KG1 (cell line): ENCODE measurements at places on chromosomes 6 and 20.

DNA sequence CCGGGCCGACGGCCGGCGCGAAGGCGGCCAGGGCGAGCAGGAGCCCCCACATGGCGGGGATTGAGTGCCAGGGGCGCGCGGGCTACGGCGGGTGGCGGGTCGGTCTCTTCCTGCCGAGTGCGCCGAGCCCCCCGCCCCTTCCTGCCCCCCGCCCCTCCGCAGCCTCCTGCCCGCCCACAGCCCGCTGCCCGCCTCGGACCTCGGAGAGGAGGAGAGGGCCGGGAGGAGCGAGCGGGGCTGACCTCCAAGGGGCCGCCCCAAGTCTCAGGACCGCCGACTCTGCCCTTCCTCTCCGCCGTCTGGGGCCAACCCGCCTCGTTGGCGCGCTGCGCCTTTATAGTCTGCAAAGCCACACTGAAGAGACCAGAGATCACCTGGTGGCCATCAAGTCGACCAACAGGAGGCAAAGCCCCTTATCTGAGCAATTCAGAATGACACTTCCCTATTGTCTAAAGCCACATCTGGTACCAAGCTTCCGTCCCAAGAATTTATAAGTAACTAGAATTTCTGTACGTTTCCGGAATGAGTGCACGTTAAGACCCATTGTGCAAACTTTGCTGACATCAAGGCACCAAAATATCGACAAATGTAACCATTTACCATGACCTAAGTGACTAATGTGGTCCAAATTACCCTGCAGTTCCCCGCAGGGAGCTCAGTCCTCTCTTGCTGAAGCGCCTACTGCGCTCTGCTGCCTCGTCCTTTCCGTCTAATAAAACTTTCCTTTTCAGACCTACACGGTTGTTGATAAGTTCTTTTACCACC lies at the start of gene CPXM1:
Gene CPXM1 (minus strand): TSS at position 107 of the 765 bp plus-strand sequence. CDS start 55 bp downstream, at position 52.
- DNase-seq: peak; percentile 90

DNA sequence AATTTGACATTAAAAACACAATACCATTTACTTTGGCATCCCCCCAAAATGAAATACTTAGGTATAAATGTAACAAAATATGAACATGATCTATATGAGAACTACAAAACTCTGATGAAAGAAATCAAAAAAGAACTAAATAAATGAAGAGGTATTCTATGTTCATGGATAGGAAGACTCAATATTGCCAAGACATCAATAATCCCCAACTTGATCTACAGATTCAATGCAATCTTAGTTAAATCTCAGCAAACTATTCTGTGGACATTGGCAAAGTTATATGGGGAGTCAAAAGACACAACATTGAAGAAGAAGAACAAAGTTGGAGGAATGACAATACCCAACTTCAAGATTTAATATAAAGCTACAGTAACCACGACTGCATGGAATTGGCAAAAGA lies 145.2 kb upstream of the HEY2 start:
- DNase-seq: no peak

GRCh38 chr20:20248620-20249200 lies 119.2 kb upstream of the INSM1 start:
- no peak for DNase-seq

GRCh38 chr20:62762376-62762775 lies 33.9 kb upstream of the MRGBP start:
- no peak for DNase-seq

- DNase-seq: no peak
These were observed 45.5 kb downstream of the TRAM2 start for GRCh38 chr6:52531396-52531795.

- no peak for DNase-seq
These were observed 109.7 kb downstream of the BANF2 start for GRCh38 chr20:17809362-17810061.

GRCh38 chr6:77425216-77425615 lies 38.1 kb downstream of the HTR1B start:
- no peak for DNase-seq

- DNase-seq: no peak
These were observed 1.5 kb downstream of the SIRPA start for GRCh38 chr20:1896484-1897258.

GRCh38 chr6:133467982-133468380 lies 226.8 kb downstream of the EYA4 start:
- DNase-seq: no peak

DNA sequence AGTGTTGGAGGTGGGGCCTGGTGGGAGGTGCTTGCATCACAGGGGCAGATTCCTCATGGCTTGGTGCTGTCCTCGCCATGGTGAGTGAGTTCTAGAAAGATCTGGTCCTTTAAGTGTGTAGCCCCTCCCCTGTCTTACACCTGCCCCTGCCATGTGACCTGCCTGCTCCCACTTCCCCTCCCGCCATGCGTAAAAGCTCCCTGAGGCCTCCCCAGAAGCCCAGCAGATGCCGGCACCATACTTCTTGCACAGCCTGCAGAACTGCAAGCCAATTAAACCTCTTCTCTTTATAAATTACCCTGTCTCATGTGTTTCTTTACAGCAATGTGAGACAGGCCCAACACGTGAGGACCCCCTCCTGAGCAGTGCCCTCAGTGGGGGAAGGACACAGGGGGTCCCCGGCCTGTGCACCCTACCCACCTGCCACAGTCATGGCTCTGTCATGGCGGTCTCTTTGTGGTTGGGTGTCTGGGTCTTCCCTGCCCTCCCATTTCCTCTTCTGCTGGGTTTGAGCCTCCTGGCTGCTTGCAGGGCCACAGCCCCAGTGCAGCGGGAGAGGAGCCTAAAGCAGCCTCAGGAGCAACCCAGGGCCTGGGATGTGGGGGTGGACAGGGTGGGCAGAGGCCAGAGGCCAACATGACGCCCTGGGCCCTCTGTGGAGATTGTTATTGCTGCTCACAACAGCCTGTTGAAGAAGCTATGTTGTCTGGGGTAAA lies 87.2 kb upstream of the QKI start:
- no peak for DNase-seq

DNA sequence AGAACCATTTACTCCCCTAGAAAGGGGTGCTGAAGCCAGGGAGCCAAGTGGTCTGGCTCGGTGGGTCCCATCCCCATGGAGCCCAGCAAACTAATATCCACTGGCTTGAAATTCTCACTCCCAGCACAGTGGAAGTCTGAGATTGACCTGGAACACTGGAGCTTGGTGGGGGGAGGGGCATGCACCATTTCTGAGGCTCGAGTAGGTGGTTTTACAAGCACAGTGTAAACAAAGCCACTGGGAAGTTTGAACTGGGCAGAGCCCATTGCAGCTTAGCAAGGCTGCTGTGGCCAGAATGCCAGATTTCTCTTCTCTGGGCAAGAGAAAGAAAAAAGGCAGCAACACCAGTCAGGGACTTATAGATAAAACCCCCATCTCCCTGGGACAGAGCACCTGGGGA lies 855.8 kb upstream of the CITED2 start:
- no peak for DNase-seq

DNA sequence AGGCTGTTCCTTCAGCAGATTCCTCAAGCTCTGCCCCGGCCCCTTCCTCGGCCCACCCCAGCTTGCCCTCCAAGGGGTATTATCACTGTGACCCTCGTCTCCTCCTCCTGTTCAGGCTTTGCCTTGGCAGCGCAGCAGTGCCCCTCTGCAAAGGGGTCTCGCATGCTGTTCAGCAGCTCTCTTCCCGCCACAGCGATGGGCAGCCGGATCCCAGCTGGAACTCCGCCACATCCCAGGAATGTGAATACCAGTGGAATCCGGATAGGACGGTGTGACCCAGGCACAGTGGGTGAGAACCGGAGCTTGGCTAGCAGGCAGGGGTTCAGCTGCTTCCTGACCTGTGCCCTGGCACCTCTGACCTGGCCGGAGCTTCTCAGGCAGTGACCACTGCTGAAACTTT lies 52.9 kb downstream of the RNASET2 start:
- DNase-seq: no peak

- DNase-seq: no peak
These were observed 395.2 kb downstream of the PRKN start for GRCh38 chr6:162332365-162332764.

GRCh38 chr20:24917797-24918578 lies 31.1 kb upstream of the CST7 start:
- DNase-seq: peak; percentile 38

DNA sequence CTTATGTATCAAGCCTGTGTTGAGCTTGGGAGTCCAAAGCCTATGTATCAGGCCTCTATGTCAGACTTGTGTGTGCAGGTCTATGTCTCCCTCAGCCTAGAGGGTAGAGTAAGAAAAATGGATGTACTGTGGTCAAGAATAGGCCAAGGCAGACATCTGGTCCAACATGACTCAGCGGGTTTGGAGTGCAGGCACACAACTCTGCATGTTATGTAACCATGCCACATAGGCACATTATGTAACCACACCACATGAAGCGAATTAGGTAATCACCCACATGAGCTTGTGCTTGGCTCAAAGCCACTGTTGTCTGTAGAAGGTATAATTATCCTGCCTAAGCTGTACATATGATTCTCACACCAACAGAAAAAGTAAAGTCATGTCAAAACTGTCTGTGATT lies 1190.5 kb upstream of the EYS start:
- DNase-seq: peak; percentile 4

GRCh38 chr6:125952764-125953501 lies 3.6 kb upstream of the HINT3 start:
- DNase-seq: no peak

DNA sequence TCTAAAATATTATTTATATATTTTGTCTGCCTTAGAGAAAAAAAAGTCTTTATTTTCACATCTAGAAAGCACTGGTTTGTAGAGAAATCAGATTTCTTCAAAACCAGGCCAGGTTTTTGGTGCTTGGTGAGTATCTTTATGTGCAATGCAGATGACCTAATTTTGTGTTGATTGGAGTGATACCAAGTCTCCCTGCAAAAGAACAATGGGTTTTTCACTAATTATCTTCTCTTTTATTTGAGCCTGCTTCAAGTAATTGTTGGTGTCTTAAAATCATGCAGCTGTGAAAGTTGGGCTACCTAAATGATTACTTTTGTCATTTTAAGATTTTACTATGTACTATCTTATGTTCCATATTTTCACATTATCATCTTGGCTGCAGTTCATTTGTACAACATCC lies 874.7 kb downstream of the TFAP2A start:
- no peak for DNase-seq

- DNase-seq: no peak
These were observed 55.4 kb downstream of the LAMA4 start for GRCh38 chr6:112199001-112199403.

GRCh38 chr20:18541741-18542140 lies 25.5 kb upstream of the SMIM26 start:
- DNase-seq: no peak

GRCh38 chr6:139588734-139589593 lies 214.5 kb upstream of the CITED2 start:
- DNase-seq: no peak

DNA sequence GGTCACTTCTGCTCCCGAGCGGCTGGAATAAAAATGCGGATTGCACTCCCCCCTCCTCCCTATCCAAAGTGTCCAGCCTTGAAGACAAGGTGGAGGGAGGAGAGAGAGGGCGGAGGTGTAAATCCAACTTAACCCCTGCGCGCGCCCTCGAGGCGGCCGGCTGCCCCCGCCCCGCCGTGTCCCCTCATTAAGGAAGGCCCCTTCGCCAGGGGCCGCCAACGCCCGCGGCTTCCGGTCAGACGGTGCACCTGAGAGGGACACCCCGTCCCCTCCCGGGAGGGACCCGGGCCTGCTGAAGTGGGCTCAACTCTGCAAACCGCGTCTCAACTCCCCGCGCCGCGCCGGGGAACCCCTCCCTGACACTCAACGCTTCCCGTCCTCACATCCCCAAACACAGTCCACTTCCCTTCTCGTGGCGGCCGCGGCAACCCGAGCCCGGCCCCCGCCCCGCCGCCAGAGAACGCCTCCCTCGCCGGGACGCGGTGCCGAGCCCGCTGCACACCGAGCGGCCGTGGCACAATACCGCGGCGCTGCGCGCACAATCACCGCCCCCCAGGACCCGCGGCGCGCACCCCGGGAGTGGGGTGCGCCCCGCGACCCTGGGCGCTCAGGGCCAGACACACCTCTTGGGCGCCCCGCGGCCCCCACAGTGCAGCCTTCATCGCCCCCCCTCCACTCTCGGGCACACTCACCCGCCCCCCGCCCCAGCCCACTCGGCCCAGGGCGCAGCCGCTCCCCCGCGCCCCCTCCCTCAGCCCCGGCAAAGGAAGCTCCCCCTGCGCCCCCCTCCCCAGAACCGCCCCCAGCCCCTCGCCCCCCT lies 102.5 kb downstream of the NOL4L start:
- DNase-seq: no peak

- peak; percentile 82 for DNase-seq
These were observed at the start of gene DTD1 for GRCh38 chr20:18587665-18588573. DTD1 (plus strand) TSS chr20:18588054; CDS start chr20:18588073, 19 bp downstream.

DNA sequence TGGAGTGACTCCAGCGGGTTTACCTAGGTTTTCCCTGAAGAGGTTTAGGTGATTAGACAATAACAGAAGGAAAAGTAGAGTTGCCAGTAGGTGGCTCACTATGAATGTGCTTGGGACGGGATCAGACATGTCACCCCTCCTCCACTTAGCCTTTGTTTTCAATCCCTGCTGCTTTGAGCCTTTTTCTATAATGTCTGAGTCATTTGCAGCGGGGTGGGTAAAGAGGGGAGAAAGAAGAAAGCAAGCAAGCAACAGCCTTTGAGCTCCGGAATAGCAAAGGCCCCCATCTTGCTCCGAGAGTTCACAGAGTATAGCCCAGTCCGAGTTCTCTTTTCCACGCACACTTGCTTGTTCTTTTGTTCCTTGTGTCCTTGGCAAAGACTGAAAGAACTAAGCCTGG lies 129.1 kb downstream of the PACRG start:
- no peak for DNase-seq

GRCh38 chr6:2706558-2706957 lies 44.2 kb downstream of the MYLK4 start:
- no peak for DNase-seq

DNA sequence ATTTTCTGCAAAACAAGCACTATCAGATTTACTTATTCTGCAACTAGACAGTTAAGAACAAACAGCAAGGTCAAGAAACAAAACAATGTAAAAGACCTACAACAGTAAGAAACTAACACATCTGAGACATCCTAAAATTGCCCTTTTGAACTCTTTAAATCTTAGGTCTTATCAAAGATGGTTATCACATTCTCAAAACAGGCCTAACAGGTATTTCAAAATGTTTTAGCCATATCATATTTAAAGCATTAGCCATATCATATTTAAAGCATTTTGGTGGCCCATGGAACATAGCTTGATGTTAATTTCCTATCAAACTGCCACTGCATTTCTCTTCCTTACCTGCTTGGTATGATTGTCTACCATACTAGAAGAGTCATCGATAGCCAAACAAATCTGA lies 11.1 kb upstream of the LYRM2 start:
- no peak for DNase-seq

GRCh38 chr20:58327211-58327610 lies 17.7 kb downstream of the RAB22A start:
- no peak for DNase-seq

GRCh38 chr6:91276315-91276714 lies 689.4 kb upstream of the MAP3K7 start:
- DNase-seq: no peak

GRCh38 chr20:63740070-63740626 lies 572 bp downstream of the SLC2A4RG start:
- DNase-seq: no peak
